COR-L47 (cell line): ENCODE measurements at places on chromosomes 2 and 18.

GRCh38 chr18:4276953-4277585, 178.0 kb downstream of the DLGAP1 start:
- no peak for DNase-seq

DNA sequence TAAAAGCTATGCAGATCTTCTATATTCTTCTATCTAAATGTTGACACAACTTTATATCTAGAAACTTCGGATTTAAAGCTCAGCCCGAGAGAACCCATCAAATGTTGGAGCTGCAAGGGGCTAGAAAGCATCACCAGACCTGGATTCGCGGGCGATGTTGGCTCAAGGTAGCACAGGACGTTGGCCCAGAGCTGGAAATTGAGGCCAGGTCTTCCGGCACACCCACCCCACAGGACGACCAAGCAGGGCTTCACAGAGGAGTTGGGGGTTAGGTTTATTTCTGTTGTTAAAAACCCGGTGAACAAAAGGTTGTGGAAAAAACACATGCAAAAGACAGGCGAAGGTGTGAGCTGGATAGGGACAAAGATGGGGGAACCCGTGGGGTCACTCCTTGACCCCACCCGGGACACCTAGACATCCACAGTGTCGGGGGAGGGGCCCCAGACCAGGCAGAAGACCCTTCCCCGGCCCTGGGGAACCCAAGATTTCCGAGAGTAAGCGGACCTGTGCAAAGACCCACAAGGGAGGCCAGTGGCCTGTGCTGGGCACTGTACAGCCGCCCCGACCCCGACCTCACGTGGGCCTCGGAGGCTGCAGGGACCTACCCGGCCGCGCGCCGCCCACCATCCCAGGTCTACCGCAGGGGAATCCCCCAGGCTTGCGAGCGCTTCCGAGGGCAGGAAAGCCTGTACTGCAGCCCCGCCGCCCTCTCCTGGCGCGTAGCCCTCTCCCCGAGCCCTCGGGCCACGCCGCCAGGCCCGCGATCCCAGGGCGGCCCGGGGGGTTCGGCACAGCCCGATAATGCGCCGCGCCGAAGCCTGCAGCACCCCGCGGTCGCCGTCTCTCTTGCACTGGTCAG, 1.8 kb upstream of the AGBL5 start:
- no peak for DNase-seq

DNA sequence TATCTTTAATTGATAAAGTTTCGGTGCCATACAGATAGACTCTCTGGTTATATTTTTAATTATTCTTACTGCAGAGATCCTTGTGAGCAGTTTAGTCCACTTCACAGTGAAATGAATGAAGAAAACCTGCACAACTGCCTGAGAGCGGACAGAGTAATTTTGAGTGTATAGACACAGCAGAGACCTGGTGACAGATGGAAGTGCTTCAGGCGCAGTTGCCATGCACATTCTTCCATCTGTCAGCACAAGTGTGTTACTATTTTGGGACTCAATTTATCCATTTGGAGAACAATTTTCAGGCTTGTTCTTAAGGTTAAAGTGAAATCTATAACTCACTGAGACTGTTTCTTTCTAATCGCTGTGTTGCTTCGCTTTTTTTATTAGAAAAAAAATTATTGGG, 147.8 kb upstream of the SPHKAP start:
- DNase-seq, result no peak

- no peak for DNase-seq
Measured at GRCh38 chr2:83224591-83225200, 1234.4 kb downstream of the SUCLG1 start.

DNA sequence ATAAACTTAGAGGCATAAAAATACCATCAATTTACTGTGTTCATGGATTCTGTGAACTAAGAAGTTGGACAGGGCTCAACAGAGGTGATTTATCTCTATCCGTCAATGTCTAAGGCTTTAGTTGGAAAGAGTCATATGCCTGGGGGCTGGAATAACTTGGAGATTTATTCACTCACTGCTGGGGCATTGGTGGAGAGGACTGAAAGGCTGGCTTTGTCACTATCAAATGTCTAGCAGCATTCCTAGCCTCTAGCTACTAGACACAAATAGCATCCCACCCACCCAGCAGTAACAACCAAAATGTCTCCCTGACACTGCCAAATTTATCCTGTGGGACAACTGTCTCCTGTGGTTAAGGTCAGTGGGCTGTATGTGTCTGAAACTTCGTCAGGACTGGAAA, 71.0 kb downstream of the EVA1A start:
- no peak for DNase-seq

GRCh38 chr2:75035444-75036353, 77.3 kb downstream of the POLE4 start:
- no peak for DNase-seq

GRCh38 chr2:168652997-168653921, 149.2 kb upstream of the NOSTRIN start:
- DNase-seq, result no peak

GRCh38 chr2:64763126-64763525, 109.4 kb upstream of the SERTAD2 start:
- DNase-seq, result no peak

GRCh38 chr2:187544371-187545080, 9.7 kb downstream of the TFPI start:
- no peak for DNase-seq

- no peak for DNase-seq
Measured at GRCh38 chr2:54259413-54260240, 3.6 kb upstream of the TSPYL6 start.

- DNase-seq, result no peak
Measured at GRCh38 chr2:67970542-67970941, 92.3 kb downstream of the C1D start.

DNA sequence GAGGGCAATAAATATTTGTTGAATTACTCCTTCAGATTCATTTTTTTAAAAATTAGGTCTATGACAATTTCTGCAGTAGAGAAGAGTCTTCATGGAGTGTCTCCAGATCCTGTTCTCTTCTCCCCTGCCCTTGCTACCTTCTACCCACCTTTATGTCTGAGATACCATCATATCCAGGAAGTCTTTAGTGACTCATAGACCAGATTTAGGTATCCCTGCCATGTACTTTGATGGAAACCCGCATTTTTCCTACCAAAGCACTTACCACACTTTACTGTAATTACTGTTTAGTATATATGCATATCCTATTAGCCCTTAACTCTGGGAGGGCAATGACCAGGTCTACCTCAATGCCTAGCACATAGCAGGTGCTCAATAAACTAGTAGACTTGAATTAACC, 11.6 kb downstream of the ZNF397 start:
- DNase-seq, result no peak

DNA sequence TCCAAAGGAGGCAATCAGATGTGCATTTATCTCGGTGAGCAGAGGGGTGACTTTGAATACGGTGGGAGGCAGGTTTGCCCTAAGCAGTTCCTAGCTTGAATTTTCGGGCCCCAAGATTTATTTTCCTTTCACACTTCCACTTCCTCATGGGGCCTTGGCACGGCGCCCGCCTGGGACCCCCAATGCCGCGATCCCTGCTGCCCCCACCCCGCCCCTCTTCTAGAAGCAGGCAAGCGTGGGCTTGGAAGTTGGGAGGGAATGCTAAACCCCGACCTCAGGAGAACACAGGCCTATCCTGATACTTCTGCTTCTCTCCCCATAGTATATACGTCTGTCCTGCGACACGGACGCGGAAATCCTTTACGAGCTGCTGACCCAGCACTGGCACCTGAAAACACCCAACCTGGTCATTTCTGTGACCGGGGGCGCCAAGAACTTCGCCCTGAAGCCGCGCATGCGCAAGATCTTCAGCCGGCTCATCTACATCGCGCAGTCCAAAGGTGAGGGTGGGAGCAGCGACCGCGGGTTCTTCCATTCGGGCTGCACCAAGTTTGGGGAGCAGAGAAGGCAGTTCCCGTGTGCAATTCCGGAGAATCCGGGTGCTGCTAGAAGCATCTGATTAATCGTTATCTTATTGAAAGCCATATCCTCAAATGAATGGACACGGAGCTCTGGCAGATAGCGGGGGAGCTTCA, 21.6 kb downstream of the TRPM8 start:
- DNase-seq, result no peak

- DNase-seq, result no peak
Measured at GRCh38 chr2:172919732-172920131, 155.9 kb upstream of the MAP3K20 start.

GRCh38 chr2:125679903-125680302, 976.1 kb upstream of the GYPC start:
- DNase-seq, result no peak

DNA sequence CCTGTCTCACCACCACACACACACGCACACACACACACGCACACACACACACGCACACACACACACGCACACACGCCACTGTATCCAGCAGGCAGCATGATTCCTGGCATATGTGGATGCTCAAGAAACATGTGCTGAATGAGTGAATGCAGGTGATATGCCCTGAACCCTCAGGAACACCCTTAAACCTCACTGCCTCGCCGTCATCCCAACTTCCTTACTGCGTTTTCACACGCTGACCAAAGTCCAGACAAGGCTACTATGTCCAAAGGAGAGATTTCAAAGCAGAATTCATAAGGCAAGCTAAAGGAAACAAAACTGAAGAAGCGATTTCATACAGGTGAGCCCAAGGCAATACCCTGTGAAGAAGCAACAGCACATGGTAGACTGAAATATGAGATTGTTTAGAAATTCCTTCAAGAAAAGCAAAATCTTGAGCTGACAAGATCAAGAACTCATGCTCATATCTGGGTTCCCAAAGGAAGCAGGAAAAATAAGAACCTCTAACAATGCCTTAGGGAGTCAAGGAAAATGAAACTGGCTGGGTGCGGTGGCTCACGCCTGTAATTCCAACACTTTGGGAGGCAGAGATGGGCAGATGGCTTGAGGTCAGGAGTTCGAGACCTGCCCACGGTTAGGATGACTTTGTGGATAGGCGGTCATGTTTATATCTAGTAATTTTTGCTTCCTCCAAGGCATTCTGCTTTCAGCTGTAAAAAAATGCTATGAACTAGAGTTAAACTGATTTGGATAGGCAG, 69.1 kb downstream of the TNFRSF11A start:
- DNase-seq, result no peak

- no peak for DNase-seq
Measured at GRCh38 chr2:174730698-174731018, 33.6 kb downstream of the CHRNA1 start.

GRCh38 chr2:122873951-122874350, 1118.5 kb downstream of the TSN start:
- DNase-seq, result no peak

- DNase-seq, result no peak
Measured at GRCh38 chr18:11327391-11328009, 178.1 kb upstream of the PIEZO2 start.

GRCh38 chr18:44733069-44733753, 52.5 kb downstream of the SETBP1 start:
- DNase-seq, result no peak

DNA sequence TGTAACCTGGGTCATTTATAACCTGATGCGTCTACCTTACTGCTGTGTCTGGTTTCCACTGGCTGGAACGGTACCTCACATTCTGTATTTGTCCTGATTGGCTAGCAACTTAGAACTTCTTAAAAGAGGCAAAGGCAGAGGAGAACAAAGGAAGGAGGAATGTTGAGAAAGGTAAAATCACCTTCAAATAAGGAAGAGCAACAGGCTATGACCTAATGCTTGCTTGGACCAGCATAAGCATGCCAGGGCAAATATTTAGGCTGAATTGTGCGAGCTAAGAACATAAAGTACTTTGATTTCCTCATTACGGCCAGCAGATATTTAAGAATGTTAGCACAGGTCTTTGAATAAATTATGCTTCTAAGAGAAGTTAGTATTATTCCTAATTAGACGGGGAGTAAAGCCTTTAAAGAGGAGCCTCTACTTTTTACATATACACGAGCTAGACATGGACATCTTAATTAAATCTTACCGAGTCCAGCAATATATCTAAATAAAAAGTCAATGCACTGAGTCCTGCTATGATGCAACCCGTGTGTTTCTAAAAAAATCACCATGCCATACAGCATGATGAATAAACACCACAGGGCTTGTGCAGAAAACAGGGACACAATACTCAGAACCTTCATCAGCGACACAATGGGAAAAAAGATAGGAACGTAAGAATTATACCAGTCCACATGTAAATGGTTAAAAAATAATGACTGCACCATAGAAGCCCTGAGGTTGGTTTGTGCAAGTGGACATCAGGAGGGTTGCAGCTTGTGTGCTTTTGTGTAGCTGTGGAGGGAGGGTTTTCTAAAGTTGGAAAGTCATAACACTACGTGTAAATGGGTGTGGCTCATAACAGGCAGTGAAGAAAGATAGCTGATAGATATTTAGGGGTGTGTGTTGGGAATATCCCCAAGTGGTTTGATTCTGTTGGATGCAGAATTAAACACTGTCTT, 14.2 kb downstream of the SEPTIN2 start:
- DNase-seq, result no peak

DNA sequence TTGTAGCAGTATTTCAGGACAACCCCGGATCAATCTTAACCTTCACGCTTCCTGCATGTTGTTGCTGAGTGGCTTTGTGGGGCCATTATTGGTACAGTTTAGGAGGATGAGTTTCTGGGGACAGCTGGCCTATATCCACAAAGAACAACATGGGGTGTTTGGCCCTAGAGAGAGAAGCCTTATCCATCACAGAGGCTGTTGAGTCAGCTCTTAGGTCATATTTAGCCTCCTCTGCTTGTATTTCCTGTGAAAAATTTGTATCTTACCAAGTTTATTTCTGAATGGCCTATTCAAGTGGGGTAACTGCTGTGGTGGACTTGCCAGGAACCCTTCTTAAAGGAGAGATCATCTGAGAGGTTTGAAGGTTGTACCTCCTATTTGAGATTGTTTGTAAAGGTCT, 77.6 kb downstream of the MAP4K4 start:
- no peak for DNase-seq

- peak; percentile 21 for DNase-seq
Measured at GRCh38 chr18:48832938-48833700, 117.6 kb downstream of the SMAD7 start.

GRCh38 chr18:76592981-76593381, 97.9 kb upstream of the ZNF516 start:
- no peak for DNase-seq

GRCh38 chr2:215657844-215658243, 222.0 kb upstream of the FN1 start:
- DNase-seq, result no peak

GRCh38 chr2:129673847-129674711, 305.4 kb upstream of the RAB6C start:
- DNase-seq, result no peak

GRCh38 chr2:160884056-160884455, 276.2 kb upstream of the TANK start:
- DNase-seq, result no peak

GRCh38 chr2:239349453-239350135, 51.2 kb downstream of the HDAC4 start:
- DNase-seq, result no peak

- DNase-seq, result no peak
Measured at GRCh38 chr2:127448526-127448925, 30.3 kb downstream of the PROC start.

- DNase-seq, result no peak
Measured at GRCh38 chr18:13316063-13316462, 97.5 kb downstream of the LDLRAD4 start.

- peak; percentile 48 for DNase-seq
Measured at GRCh38 chr2:240452462-240453256, 17.2 kb downstream of the GPC1 start.

- DNase-seq, result no peak
Measured at GRCh38 chr2:66815886-66816285, 381.0 kb downstream of the MEIS1 start.

- no peak for DNase-seq
Measured at GRCh38 chr2:58803192-58803591, 562.1 kb upstream of the FANCL start.
